ENCODE measurements at places on chromosomes 2 and 18.

DNA sequence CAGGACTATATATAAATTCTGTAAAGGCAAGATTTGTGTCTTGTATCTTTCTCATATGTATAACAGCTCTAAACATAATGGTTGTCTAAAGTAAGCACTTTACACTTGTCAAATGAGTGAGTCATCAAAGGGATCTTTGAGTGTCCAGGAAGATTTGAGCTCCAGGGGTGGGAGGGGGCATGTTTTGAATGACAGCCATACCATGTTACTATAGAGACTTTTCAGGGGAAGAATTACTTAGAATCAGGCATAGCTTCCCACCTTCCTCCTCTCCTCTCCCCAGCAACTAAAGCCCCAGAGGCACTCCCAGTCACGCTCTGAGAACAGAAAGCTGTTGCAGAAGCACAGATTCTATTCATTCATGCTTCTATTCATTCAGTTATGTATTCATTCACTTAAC is 65.8 kb upstream of the ALK start:
- no peak for DNase-seq

- DNase-seq, result no peak
Observed at GRCh38 chr2:128325611-128326181, 7.0 kb upstream of the HS6ST1 start.

- no peak for DNase-seq
Observed at GRCh38 chr2:37171624-37171950, 14.8 kb upstream of the EIF2AK2 start.

- DNase-seq, result no peak
Observed at GRCh38 chr2:219220652-219221402, 2.1 kb upstream of the ABCB6 start.

DNA sequence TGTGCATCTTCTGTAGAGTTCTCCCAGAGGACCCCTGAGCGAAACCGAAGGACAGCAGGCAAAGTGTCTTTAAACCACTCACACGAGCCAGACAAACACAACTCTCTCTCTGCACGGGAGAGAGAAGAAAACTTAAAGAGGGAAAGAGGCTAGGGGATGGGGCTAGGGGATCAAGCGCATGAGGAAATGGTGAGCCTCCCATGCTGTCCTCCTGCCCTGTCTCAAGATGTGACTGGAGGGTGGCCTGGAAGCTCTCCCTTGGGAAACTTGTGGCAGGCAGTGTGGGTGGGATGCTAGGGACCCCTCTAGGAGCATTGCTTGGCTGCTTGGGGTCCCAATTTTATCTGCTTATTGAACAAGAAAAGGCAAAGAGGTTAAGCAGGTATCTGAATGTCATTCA is 44.5 kb downstream of the CYP26B1 start:
- no peak for DNase-seq

- DNase-seq, result no peak
Observed at GRCh38 chr18:3294435-3295080, 32.6 kb downstream of the MYL12B start.

GRCh38 chr2:178807227-178808008 is at the start of gene TTN:
TTN (minus strand) TSS chr2:178807423; CDS start chr2:178804642, 2,781 bp downstream.
- DNase-seq, result no peak

GRCh38 chr18:11665587-11665986 is 23.5 kb upstream of the GNAL start:
- DNase-seq, result no peak

DNA sequence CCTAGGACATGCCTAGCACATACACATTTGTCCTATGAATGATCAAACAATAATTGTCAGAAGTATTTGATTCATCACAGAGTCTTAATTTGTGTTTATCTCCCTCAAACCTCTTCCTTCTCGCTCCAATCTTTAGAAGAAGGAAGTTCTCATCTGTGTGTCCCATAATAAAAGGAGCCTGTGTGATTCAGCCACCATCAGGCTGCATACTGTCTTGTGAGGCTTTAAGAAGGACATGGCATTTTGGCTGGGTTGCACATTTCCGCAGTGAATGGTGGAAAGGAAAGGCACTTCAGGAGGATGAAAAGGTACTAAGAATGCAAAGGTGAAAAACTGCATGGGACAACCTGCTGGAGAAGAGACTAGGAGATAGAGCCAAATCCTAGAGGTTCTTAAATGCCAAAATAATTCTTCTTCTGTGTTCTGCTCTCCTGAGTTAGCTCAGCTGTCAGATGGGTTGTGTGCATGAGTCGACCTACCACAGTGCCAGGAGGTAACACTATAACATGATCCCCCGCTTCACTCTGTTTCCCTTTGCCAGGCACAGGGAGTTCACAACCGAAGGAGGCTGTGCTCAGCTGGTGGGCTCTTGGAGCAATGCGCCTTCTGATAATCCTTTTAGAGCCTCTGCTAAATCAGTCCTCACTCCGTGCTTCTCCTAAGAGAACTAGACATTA is 120.1 kb downstream of the IRS1 start:
- no peak for DNase-seq

GRCh38 chr2:159803235-159803962 is 5.4 kb upstream of the CD302 start:
- DNase-seq, result no peak

GRCh38 chr2:75498907-75499306 is 61.8 kb downstream of the EVA1A start:
- no peak for DNase-seq

GRCh38 chr2:170155022-170155722 is 22.8 kb upstream of the MYO3B start:
- no peak for DNase-seq

- no peak for DNase-seq
Observed at GRCh38 chr2:16643099-16643498, 22.5 kb downstream of the CYRIA start.

DNA sequence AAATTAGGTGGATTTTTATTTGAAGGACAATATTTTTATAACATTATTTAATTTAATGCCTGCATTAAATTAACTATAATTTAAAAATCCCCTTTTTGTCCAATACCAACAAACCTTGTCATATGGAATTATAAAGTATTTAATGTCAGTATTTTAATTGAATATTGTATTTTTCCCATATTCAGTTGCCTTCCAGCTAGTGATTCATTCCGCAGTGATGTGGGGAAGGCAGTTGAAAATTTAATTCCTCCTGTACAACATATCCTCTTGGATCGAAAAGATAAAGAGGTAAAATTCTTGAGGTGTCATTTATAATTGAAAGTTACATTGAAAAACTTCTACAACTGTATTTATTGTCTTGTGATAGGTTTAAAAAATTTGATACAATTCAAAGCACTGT is 40.4 kb downstream of the WDR7 start:
- no peak for DNase-seq

GRCh38 chr18:59263661-59264060 is 9.6 kb downstream of the RAX start:
- DNase-seq, result no peak

DNA sequence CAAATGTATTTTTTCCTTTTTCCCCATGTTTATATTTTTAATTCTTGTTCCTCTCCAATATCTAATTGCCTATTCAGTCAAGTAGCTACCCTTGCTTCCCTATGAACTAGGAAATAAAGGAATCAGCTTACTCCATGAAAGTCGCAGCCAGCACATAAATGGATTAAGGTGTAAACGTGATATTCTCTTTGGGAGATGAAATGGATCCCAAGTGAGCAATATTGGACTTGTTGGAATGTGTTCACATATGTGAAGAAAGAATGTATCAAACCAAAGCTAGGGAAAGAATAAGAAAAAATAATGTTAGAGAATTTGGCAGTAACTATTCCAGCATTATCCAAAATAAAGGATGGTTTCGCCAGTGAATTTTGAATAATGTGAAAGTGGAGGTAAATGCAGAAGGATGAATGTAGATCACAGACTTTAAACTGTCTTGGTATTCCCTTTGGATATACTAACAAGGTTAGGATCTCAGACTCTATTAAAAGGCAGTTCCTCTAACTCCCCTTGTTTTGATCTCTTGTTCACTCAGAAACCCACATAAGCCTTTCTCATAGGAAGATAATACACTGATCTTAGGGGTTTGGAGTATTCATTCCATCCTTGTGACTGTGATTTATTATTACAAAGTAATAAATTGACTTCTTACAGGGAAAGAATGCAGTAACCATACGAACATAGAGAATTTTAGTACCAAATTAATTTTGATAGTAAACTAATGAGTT is 208.1 kb downstream of the BABAM2 start:
- no peak for DNase-seq

DNA sequence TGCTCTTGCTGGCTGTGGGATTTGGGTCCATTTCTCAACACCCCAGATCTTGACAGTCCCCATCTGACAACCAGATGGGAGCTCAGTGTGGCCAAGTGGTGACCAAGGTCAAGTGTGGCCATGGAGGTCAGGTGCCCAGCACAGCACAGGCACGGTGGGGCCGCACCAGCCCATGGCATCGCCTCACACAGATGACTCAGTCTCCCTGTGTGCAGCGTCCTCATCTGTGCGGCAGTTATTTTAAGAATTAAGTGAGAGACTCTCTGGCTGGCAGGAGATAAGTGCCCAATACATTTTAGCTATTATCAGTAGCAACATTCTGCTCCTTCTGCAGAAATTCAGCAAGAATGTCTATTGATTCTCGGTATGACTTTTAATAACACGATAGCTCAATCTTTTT is 167.2 kb downstream of the DDX1 start:
- no peak for DNase-seq

GRCh38 chr2:238861766-238862315 is 14.0 kb downstream of the TWIST2 start:
- no peak for DNase-seq
